ENCODE measurements at places on chromosomes 4 and X.

DNA sequence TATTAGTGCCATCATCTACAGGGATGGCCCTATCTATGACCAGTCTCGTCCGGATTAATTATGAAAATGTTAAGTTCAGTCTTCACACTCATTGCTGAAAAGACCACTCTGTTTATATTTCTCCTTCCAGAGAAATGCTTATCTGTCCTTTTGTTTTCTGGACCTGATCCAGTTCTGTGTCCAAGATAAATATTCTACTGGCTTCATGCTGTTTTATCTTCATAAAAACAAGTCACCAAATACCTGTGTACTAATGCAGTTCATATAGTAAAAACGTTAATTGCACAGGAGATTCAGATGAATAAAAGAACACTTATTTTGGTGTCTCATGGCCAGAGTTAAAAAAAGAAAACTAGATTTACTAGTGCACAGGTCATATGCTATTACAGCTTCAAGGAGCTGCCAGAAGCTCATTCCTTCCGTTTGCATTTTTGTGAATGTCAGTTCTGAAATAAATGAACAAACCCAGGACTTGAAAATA, 17.3 kb downstream of the FNIP2 start:
- DNase-seq, result no peak

- no peak for DNase-seq
Observed at GRCh38 chr4:67320645-67321044, 224.7 kb downstream of the CENPC start.

- no peak for DNase-seq
Observed at GRCh38 chr4:55588160-55588559, 3.9 kb downstream of the PDCL2 start.

DNA sequence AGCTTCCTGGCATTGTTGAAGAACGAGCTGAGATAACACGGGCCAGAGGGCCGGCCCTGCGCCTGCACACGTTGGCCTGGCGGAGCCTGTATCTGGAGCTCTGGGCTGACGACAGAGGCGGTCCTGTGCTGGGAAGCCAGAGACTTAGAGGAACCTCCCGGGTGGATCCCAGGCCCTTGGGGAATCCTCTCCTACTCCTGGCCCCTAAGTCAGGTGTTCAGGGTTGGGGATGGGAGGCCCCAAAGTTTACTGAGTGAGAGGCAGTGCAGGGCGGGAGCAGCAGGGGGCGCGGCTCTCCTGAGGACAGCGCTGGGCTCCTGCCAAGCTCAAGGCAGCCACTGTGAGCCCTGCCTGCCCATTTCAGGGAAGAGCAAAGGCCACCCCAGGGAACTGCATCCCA, 2.5 kb upstream of the HTRA3 start:
- DNase-seq, result peak; percentile 56

- no peak for DNase-seq
Observed at GRCh38 chrX:38606821-38607220, 45.5 kb downstream of the TSPAN7 start.

DNA sequence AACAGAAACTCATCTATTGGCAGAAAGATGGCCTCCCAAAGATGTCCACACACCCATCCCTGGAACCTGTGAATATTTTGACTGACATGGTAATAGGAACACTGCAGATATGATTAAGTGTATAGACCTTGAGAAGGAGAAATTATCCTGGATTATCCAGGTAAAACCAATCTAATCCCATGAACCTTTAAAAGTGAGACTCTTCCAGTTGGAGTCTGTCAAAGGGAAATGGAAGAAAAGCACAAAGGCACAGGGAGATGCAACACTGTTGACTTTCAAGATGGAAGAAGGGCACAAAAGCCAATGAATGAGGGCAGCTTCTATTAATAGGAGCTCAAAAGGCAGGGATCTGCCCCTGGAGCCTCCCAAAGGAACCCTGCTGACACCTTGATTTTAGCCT, 83.0 kb downstream of the AMELX start:
- DNase-seq, result no peak

DNA sequence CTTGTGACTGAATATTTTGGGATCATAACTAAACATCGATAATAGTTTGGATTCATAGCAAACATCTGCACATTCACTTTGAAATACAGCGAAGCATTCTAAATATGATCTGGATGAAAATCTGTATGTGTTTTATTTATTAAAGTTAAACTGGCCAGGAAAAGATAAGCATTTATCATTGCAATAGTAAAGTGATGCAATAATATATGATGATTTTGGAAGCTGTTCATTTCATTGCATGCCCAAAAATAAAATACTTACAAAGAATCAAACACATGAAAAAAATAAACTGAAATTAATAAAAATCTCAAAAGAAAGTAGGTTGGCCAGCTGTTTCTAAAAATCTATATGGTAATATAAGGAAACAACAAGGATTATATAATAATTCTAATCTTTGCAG, 1.9 kb downstream of the PRDM5 start:
- no peak for DNase-seq

All from fibroblast of skin of right biceps (primary cell).